Activated T-cell treated with anti-CD3 and anti-CD28 coated beads, Interleukin-2, amount 50 U/mL, for 72 hours (primary cell): ENCODE measurements at places on chromosomes 6 and 20.

GRCh38 chr20:60210779-60211617 is 252.8 kb downstream of the CDH26 start:
- DNase-seq = peak; percentile 61

DNA sequence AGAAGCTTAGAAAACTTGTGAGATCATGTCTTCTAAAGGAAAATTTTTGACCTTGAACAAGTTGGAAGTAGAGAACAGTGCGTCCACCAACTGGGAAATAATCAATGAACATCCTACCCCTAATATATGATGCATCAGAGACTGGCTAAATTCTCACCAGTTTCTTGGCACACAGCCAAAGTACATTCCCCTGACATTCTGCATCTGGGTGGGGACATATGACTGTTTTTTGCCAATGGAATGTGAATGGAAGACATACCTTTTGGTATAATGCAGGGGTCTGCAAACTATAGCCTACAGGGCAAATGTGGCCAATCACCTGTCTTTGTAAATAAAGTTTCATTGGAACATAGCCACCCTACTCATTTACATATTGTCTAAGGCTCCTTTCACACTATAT is 84.7 kb downstream of the HAO1 start:
- DNase-seq = no peak

DNA sequence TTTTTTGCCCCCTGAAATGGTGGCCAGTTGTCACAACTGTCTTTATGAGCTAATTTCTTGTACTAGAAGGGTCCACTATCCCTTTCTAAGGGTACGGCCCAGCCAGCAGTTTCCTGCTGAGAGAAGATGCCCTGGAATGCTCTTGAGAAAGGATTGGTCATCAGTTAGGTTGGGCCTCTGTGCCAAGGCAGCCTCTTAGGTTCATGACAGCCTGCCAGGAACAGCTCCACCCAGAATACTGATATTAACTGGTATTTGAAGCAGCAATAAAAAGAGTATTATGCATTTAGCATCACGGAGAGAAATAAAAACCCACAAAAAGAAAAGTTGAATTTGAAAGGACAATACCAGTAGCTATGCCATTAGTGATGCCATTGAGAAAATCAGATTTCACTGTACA is 9.0 kb upstream of the HINT3 start:
- DNase-seq = no peak

DNA sequence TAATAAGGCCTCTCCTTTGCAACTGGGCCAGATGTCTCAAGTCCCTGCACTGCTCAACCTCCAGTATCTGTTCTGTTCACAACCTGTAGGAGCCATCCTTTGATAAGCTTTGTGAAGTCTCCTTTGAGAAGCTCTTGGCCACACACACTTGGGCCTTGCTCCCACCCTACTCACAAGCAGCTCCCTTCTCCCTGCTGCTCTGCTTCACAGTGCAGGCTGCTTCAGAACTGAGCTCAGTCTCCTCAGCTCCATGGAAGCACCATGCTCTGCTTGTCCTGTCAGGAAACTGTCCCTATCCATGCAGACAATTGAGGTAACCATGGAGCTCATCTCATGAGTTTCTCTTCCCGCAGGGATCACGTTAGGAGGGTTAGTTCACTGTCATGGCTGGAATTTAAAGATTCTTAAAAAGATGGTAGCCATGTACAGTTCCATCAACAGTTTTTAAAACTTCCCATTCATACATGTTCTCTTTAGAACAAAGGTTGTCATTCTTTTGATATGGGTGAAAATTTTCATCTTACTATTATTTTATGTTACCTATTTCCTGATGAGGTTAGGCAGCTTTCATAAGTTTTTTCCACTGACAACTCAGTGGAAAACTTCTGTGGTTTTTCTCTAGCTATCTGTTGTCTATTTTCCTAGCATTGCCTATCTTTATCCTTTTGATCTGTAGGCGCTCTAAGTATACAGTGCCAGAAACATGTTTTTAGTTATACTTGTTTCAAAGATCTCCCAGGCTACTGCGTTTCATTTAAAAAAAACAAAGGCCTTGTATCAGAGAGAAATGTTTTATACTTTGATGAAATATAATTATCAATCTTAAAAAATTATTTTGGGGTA is 62.6 kb downstream of the AK9 start:
- no peak for DNase-seq
